ENCODE measurements at places on chromosomes 1 and 21.

- no peak for DNase-seq
Observed at GRCh38 chr1:155175281-155175926, 1.8 kb downstream of the TRIM46 start.

DNA sequence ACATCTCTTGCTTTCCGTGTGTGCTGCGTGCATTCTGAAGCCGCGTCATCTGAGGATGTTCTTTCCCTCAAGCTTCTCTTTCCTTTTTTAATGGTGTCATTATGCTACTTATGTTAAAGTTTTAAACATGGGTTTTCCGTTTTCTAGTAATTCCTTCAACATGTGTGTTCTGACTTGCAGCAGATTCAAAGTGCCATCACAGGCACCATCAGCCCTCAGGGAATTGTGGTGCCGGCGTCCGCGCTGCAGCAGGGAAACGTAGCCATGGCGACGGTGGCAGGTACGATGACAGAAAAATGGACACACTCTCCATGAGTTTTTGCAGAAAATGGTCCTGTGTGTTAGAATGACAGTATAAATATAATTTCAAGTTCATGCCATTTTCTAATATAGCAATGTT, 42.4 kb downstream of the PKNOX1 start:
- no peak for DNase-seq

- DNase-seq, result no peak
Observed at GRCh38 chr1:39098546-39099250, 72.5 kb downstream of the NDUFS5 start.

DNA sequence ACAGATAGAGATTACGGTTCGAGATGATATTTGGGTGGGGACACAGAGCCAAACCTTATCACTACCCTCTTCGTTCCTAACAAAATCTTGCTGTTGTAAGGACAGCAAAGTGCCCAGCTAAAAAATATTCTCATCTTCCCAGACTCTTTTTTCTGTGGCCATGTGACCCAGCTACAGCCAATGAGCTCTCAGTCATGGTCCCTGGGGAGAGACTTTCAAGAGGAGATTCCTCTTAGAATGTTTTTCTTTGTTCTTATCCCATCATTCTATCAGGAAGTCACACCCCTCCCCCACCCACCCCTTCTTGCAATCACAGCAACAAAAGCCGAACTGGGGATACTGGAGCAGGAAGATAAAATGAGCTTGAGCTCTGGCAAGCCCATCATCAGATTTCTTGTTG, 247.1 kb downstream of the CHRM3 start:
- no peak for DNase-seq

- no peak for DNase-seq
Observed at GRCh38 chr1:159056069-159056698, 20.4 kb downstream of the AIM2 start.

- no peak for DNase-seq
Observed at GRCh38 chr1:2535455-2535854, 5.4 kb upstream of the HES5 start.

- DNase-seq, result no peak
Observed at GRCh38 chr1:53089478-53090226, 27.6 kb downstream of the PODN start.

- DNase-seq, result no peak
Observed at GRCh38 chr1:14715802-14716201, 117.3 kb downstream of the KAZN start.

- DNase-seq, result no peak
Observed at GRCh38 chr1:219049501-219049900, 124.2 kb upstream of the LYPLAL1 start.

- no peak for DNase-seq
Observed at GRCh38 chr21:25640202-25640942, 1.3 kb downstream of the JAM2 start.

- no peak for DNase-seq
Observed at GRCh38 chr1:93588206-93588605, 93.4 kb downstream of the BCAR3 start.

DNA sequence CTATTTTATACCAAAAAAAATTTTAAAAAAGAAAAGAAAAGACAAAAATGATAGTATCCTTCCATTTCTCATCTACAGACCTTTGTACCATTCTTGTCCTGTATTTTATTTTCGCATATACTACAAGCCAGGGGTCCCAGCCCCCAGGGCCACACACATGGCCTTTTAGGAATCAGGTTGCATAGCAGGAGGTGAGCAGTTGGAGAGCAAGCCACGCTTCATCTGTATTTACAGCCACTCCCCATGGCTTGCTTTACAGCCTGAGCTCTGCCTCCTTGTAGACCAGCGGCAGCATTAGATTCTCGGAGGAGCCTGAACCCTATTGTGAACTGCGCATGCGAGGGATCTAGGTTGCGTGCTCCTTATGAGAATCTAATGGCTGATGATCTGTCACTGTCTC, 39.8 kb downstream of the RASSF5 start:
- DNase-seq, result no peak

GRCh38 chr1:28417441-28417922, 47.9 kb downstream of the PHACTR4 start:
- DNase-seq, result no peak

- DNase-seq, result no peak
Observed at GRCh38 chr1:21317690-21318043, 27.4 kb upstream of the ECE1 start.

GRCh38 chr1:202728951-202729350, 18.7 kb upstream of the SYT2 start:
- DNase-seq, result no peak

- no peak for DNase-seq
Observed at GRCh38 chr1:11211461-11211860, 22.3 kb downstream of the ANGPTL7 start.

DNA sequence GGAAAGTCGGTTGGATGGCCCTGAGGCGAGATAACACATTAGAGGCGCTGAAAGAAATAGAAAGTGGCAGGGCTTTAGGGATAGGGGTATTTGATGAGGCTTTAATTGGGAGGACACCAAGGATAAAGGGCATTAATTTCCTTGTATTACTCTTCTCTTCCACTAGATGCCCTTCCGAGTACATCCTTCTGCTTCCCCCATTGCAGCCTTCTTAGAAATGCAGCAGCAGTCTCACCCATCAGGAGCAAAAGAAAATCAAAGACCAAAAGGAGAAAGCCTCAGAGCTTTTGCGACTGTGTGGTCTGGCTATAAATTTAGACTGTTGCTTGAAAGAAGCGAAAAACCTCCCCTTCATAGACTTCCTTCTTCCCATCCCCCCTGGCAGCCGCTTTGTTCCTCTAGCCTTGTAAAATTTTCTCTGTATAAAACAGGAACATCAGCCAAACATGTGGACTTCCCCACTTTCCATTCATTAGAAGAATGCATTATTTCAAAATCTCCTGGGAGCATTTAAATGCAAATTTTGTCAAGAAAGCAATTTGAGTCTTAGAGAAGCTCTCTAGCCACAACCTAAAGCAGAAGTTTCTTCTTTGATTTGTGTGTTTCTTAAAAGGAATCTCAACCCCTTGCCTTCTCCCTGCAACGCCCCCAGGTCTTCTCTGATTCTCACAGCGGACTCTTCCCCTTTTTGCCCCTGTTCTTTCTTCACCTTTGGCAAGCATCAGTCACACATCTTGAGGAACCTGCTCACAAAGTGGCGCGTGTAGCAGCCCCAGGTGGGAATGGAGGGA, 76.6 kb downstream of the NDUFS5 start:
- no peak for DNase-seq

GRCh38 chr1:2472109-2472508, 4.0 kb upstream of the PLCH2 start:
- no peak for DNase-seq

- DNase-seq, result no peak
Observed at GRCh38 chr1:161290779-161291178, 19.0 kb downstream of the MPZ start.

GRCh38 chr1:1846386-1846918, 44.4 kb downstream of the GNB1 start:
- no peak for DNase-seq

Data from activated CD8-positive, alpha-beta memory T cell treated with anti-CD3 and anti-CD28 coated beads for 1 hour (primary cell).